AG08395 (cell line): ENCODE measurements at places on chromosomes 5 and 9.

DNA sequence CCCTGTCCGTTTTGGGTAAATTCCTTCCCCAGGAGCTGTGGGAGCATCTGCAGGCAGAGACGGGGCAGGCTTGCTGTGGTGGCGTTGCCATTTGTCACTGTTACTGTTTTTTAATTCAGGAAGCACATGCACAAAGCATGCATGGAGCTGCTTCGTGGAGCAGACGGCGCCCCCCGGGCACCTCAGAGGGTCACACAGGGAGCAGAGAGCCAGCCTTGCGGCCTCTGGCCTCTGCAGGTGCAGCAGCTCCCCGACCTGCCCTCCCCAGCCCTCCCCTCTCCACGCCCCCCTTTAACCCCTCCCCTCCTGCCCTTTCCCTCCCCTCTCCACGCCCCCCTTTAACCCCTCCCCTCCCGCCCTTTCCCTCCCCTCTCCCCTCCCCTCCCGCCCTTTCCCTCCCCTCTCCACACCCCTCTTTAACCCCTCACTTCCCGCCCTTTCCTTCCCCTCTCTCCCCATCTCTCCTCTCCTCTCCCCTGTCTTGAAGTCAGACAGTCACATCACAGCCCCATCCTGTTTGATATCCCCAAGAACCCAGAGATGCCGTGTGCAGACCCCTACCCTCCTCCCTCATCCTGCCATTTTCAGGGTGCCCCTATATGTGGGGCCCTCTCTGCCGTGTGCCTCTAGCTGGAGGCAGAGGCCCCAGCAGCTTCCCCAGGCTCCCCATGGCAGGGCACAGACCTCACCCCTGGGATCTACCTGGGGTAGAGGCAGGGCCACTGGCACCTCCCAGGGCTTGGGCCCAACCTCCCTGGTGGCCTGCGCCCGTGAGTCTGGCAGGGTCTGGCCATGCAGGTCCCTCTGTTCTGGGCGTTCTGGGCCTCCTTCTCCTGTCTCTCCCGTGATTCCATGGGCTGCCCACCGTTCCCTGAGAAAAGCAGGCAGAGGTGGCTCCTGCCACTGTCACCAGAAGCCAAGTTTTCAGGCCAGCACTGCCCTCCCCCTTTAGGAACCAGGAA, 29.6 kb upstream of the UBAC1 start:
- DNase-seq, result no peak

- DNase-seq, result peak; percentile 77
Measured at GRCh38 chr9:21616082-21616778, 134.1 kb upstream of the IFNE start.

DNA sequence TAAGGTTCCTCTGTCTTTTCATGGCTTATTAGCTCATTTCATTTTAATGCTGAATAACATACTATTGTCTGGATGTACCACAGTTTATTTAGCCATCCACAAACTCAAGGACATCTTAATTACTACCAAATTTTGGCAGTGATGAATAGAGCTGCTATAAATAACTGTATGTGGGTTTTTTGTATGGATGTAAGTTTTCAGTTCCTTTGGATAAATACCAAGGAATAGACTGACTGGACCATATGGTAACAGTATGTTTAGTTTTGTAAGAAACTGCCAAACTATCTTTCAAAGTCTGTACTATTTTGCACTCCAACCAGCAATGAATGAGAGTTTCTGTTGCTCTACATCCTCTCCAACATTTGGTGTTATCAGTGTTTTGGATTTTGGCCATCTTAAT, 38.7 kb downstream of the SCAMP1 start:
- DNase-seq, result no peak

- DNase-seq, result no peak
Measured at GRCh38 chr9:90793729-90794128, 7.9 kb upstream of the SYK start.

DNA sequence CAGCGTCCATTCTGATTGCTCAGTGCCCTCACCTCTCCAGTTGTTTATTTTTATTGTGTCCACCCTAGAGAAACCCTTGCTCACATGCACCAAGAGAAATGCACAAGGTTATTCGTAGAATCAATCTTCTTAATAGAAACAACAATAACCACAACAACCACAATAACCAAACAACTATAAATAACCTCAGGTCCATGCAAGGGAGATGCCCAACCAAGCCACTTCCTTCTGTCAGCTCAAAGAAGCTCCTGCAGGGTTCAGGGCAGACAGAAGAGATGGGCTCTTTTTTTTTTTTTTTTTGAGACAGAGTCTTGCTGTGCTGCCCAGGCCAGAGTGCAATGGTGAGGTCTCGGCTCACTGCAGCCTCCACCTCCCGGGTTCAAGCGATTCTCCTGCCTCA, 14.9 kb upstream of the TCOF1 start:
- no peak for DNase-seq

- DNase-seq, result no peak
Measured at GRCh38 chr5:180294913-180295555, 3.2 kb upstream of the MAPK9 start.

- no peak for DNase-seq
Measured at GRCh38 chr9:124295159-124295794, 37.5 kb downstream of the NEK6 start.

DNA sequence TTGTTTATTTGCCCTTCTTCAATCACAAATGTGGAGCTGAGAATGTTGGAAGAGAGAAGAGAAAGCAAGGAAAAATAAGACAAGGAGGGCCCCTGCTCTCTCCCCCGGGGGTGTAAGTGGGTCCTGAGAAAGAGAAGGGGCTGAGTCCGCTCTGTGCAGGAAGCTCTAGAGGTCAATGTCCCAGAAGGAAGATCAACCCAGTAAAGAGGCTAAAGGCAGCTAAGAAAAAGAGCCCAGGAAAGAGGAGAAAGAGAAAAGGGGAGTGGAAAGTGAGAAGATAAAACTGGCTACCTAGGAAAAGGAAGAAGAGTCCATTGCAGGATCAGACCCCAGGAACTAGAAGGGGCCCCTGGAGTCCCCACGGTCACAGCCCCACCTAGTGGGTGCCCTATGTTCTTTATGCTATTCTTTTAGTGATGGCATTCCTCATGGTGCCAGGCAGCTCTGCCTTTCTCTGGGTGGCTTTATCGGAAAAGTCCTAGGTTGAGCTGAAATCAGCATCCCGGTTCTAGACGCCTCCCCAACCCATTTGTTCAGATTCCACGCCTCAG, 583.4 kb downstream of the ACTL7B start:
- DNase-seq, result peak; percentile 75

DNA sequence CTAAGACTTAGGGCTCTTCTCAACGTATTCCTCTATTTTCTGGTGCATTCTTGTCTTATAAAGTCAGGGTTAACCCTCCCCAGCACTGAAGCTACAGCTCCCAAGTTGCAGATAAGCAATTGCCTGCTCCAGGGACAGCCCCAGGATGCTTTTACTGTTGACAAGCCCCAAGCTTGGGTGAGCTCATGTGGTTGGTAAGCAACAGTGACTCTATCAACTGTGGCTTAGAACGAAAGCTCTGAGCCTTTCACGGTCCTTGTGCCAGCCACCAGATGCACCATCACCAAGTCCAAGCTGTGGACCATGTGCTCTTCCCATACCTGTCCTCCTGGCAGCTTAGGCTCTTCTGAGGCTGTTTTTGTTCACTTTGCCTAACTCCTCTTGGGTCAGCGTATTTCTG, 13.5 kb downstream of the ADRB2 start:
- DNase-seq, result no peak
